ENCODE measurements at places on chromosomes 7 and 10.
A peak's percentile ranks its signal among the peaks of the same experiment; 100 is the strongest.

DNA sequence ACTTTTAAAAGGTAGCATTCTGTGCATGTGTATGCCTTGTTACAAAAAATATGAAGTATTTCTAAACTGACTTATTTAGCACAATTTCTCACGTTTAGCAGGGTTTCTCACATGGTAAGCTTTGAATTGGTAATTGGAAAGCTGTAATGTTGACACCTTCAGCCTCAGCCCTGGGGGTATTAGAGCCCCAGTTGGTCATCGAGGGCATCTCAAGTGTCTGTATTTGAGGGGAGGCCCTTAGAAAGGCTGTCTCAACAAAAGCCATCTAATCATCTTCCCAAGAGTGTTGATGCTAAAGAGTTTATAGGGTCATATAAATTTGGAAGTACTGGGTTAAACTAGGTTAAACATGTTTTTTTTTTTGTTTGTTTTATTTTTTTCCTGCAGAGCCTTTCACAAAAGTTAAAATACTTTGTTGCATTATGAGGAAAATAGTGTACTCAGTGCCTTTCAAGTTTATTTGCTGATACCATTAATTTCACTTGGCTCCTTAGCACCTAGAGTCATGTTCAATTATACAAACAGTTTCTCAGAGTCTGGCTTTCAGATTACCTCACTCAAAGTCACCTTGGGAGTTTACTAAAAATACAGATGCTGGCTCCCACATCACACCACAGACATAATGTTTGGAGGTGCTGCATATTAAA is 134.0 kb downstream of the CD36 start:
- DNase-seq: no peak

DNA sequence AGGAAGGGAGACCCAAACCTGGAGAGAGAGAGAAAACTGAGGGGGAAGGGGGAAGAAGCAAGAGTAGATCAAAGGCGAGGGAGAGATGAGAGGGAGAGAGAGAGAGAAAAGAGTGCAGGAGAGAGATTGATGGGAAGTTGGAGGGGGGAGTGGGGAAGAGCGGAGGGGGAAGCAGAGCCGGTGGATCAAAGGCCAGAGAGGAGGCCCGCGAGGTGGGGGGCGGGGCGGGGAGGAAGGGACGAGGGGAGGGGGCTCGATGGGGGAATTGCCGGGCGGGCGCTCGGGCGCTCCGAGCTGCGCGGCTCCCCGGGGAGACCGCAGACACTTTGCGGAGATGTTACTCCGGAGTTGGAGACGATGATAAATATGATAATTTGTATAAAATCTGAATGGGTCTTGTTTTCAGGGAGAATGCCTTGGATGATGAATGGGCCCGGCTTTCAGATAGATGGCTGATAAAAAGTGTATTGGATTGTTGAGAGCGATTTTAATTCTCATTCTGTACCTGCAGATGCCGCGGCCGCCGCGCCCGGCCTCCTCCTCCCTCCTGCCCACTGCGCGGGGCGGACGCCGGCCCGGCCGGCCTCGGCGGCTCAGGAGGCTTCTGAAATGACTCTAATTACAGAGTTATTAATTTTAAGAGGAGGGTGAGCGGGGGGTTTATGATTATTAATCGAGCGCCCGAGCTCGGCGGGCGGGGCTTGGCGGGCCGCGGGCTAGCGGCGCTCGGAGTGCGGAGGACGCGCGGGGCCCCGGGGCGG is 21.4 kb upstream of the PAX2 start:
- no peak for DNase-seq

DNA sequence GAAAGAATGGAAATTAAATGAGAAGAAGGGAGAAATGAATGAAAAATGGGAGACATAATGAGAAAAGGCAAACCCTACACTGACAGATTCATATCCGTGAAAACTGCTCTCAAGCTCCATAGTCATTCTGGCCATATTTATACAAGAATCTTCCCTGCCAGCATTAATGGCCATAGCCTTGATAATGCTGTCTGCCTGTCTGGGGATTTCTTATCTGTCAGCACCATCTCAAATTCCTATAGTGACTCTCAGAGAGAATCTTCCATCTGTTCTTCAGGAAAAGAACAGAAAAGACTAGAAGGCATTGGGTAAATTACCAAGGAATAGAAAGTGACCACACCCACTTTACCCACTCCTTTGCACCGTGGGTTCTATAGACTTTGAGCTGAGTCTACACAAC is 295.9 kb downstream of the PLXNA4 start:
- no peak for DNase-seq

GRCh38 chr10:121532292-121532864 is 65.9 kb downstream of the FGFR2 start:
- DNase-seq: no peak

- no peak for DNase-seq
Observed at GRCh38 chr10:130810856-130811255, 500.7 kb downstream of the TCERG1L start.

- DNase-seq: no peak
Observed at GRCh38 chr7:70616211-70616610, 515.7 kb upstream of the GALNT17 start.

DNA sequence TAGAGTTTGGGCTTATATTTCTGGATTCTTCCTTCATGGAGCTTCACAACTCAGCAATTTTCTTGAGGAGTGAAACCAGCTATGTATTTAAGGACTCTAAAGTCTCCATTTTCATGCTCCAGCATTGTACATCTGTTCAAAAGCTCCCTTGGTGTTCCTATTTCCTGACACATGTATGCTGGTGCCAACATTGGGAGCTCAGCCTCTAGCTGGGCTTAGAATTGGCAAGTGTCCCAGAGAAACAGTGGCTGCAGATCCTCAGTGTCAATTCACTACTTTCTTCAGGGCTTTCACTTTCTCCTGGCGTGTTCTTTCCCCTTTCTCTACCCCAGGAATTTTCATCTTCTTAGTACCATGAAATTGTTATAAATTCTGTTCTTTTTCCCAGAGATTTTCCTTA is 103.1 kb downstream of the ZNF467 start:
- no peak for DNase-seq

- peak; percentile 18 for DNase-seq
Observed at GRCh38 chr10:100826983-100827818, 81.8 kb downstream of the PAX2 start.

GRCh38 chr10:117360994-117361667 is 14.1 kb downstream of the PDZD8 start:
- DNase-seq: no peak

DNA sequence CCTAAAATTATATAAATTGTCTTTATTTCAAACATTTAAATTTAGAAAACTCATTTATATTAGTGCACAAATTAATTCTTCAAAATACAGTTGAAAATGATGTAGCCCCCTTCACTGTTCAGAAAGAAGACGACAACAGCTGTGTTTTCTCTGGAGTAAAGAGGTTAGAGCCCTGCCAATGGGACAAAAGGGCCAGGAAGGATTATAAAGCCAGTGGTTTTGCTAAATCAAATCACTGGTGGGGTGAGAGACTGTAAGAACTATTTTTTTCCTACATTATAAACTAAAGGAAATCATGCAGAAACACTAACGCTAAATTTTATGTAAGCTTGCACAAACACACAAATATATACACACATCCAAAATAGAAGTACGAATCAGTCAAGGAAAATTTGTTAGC is 386.6 kb downstream of the PARD3 start:
- no peak for DNase-seq

- DNase-seq: no peak
Observed at GRCh38 chr7:152522571-152523067, 86.8 kb upstream of the KMT2C start.

All from activated naive CD4-positive, alpha-beta T cell treated with anti-CD3 and anti-CD28 coated beads, Interleukin-2, amount 50 U/mL, for 16 hours (primary cell).